ENCODE measurements at places on chromosomes 16 and 17.

GRCh38 chr17:8857919-8858318, 9.6 kb downstream of the PIK3R6 start:
- DNase-seq: no peak

DNA sequence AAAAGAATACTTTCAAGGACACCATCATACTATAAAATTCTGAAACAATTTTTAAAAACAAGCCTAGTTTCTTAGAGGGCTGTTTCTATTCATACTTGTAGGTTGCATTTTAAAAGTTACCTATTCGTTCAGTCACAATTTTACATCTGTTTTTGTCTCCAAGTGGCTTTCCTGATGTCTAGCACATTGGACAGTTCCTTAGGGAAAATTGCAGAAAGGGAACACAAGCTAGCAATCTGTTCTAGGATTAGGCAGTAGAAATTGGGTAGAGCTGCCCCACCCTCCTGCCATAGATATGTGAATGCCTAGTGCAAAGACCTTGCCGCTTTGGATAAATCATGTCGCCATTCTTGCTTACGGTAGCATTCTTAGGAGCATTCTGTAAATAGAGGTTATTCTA, 358.9 kb downstream of the RBFOX1 start:
- no peak for DNase-seq

DNA sequence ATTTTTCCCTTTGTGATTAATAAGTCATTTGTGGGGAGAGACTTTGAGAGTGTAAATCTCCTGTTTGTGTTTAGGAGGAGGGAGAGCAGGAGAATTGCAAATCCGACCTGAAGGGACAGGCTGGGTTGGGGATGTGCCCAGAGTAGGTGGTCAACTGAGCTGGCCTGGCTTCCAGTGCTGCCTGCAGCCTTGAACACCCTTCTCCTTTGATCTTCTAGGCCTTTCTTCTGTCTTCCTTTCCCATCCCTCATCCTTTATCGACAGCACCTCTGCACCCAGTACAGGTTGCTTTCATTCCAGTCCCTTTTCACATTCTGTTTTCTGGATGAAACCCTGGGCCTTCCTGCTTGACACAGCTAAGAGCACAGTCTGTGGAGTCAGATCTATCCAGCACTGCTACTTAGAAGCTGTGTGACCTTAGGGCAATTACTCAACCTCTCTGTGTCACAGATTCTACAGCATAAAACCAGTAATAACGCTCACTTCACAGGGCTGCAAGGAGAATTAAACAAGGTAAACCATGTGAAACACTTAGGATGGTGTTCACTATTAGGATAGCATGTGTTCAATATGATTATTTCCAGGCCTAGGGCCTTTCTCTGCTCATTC, 1.0 kb upstream of the CSNK2A2 start:
- DNase-seq: no peak

- DNase-seq: no peak
Observed at GRCh38 chr17:30299000-30299399, 7.3 kb upstream of the BLMH start.

DNA sequence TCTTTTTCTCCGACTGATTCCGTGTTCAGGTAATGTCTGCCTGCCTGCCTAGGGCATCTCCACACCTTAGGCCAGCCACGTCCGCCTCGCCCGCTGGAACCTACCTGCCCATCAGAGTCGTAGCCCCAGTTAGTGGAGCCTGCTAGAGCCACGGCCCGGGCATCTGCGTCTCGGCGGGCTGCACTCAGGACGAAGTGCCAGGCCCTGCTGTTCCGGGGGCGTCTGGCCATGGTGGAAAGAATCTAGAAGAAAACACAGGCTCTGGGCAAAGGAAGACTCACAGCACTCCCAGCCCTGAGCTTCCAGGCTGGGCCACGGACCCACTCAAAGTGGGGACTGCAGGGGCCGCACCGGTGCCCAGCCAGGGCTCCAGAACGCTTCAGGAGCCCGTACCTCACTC, 1.1 kb downstream of the SPSB3 start:
- no peak for DNase-seq

GRCh38 chr16:68064791-68065365, 20.3 kb upstream of the NFATC3 start:
- DNase-seq: no peak

- no peak for DNase-seq
Observed at GRCh38 chr16:9706217-9706836, 475.9 kb downstream of the GRIN2A start.

DNA sequence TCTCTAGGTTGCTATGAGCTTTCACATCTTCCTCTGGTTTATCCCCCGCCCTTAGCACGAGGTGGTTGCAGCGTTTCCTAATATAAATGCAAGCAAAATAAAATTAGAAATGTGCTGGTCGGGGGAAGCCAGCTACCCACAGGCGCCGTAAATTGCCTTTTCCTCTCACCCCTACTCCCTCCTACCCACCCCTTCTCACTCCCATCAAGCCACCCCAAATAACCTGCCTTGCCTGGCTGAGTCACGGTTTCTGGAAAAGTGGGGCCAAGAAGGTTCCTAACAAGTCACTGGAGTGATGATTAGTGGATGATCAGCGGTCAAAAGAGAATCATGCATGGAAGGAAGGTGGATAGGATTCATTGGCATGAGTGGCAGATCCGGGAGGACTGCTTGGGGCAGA, 120.9 kb upstream of the RBFOX1 start:
- no peak for DNase-seq

DNA sequence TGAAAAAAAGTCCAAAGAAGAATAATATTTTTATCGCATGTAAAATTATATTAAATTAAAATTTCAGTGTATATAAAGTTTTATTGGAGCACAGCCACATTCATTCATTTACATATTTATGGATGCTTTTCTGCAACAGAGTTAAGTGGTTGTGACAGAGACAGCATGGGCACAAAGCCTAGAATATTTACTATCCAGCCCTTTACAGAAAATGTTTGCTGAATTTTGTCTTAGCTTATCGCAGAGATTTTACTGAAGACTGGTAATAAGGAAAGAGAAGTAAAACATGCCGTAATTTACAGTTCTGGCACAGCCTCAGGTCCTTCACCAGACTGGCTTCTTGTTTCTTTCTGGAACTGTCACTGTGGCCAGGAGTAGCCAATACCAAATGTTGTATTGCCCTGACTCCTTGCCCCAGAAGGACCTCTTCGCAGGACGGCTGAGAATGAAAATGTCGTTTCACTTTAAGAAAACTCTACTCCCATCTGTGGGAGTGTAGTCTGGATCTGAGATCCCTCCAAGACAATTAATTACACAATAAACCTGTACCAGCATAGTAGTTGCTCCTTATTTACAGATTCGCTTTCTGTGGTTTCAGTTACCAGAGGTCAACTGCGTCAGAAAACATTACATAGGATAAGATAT, 94.9 kb upstream of the GOT2 start:
- DNase-seq: no peak
